ENCODE measurements at places on chromosomes 4 and X. TPM values are rescaled to one million over a fixed set of nuclear protein-coding genes. Genes with fewer than 3 reads are reported as not detected.

MXRA5 gene
- 35.5 TPM for total RNA-seq

NDP gene
- 6.5 TPM for total RNA-seq

- H3K4me3 ChIP-seq, result peak overlapping the region; percentile 0
- DNase-seq, result peak; percentile 81
- H3K27me3 ChIP-seq, result no peaks in the 10 kb centered on the region
- peak overlapping the region; percentile 77 for H3K27ac ChIP-seq
These were observed 185.4 kb downstream of the OR13H1 start for GRCh38 chrX:131729295-131729694.

DNA sequence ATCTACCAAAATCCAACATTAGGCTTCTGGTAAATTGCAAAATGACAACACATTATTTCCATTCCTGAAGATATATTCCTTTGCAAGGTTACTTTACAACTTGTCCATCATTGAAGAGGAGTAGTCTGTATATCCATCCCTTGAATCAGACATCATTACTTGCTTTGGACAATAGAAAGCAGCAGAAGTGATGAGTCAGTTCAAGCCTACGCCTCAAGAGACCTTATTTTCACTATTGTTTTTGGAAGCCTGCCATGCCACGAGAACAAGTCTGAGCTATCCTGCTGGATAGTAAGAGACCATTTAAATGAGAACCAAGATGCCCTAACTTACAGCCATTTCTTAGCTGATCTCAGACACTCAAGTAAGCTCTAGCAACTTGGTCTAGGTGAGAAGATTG is 246.0 kb upstream of the HHIP start:
- DNase-seq, result no peak
- no peak overlapping the region for H3K27ac ChIP-seq
- H3K4me3 ChIP-seq, result no peak overlapping the region
- no peaks in the 10 kb centered on the region for H3K4me1 ChIP-seq

- H3K27ac ChIP-seq, result no peak overlapping the region
- H3K4me3 ChIP-seq, result no peak overlapping the region
- no peak for DNase-seq
These were observed 51.8 kb upstream of the VEGFD start for GRCh38 chrX:15435836-15436619.

GRCh38 chr4:125703443-125703842 is 388.7 kb downstream of the FAT4 start:
- DNase-seq, result no peak
- no peaks in the 10 kb centered on the region for H3K36me3 ChIP-seq
- H3K4me3 ChIP-seq, result no peak overlapping the region
- no peaks in the 10 kb centered on the region for H3K4me1 ChIP-seq
- no peaks in the 10 kb centered on the region for H3K27me3 ChIP-seq
- no peak overlapping the region for H3K27ac ChIP-seq

STAP1 gene
- total RNA-seq, result 0.30 TPM

PRAF2 gene
- 16.1 TPM for total RNA-seq

ARMCX4 gene
- total RNA-seq, result 16.6 TPM

GNRHR gene
- total RNA-seq, result 0.10 TPM

SLC9B1 gene
- 9.7 TPM for total RNA-seq

GRCh38 chr4:3483471-3483921 is 20.4 kb downstream of the DOK7 start:
- no peak overlapping the region for H3K27ac ChIP-seq
- no peak overlapping the region for H3K4me3 ChIP-seq
- peaks cover 19% of the 10 kb centered on the region for H3K27me3 ChIP-seq
- no peak for DNase-seq
- peaks cover 62% of the 10 kb centered on the region for H3K4me1 ChIP-seq
- H3K36me3 ChIP-seq, result peaks cover 10% of the 10 kb centered on the region

- H3K27me3 ChIP-seq, result no peaks in the 10 kb centered on the region
- DNase-seq, result no peak
These were observed 461.7 kb downstream of the RAPGEF2 start for GRCh38 chr4:159564615-159565014.

DNA sequence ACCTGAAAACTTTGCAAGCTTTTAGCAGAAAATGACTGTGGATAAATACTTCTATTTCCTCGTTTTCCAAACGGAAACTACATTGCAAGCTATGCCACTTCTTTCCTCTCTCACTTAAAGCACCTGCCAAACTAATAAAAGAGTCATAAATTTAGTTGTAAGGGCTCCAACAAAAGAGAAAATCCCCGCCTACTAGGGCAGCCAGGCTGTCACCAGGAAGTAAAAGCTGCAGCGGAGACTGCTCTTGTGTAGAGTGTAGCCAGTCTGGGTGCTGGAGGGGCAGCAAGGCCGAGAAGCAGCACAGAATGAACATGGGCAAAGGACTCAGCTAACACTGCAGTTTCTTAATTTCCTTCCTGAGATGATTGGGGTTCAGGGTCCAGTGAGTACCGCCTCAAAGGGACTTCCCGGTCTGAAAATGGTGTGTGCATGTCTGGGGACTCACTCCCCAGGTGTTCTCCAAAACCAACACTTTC is 89.3 kb upstream of the MAML3 start:
- no peak for DNase-seq
- H3K27ac ChIP-seq, result peak overlapping the region; percentile 43
- H3K36me3 ChIP-seq, result no peaks in the 10 kb centered on the region
- no peaks in the 10 kb centered on the region for H3K27me3 ChIP-seq
- H3K4me1 ChIP-seq, result peaks cover 17% of the 10 kb centered on the region
- H3K4me3 ChIP-seq, result no peak overlapping the region

HPGDS gene
- total RNA-seq, result 6.9 TPM

GRCh38 chr4:77347351-77347966 is 190.5 kb downstream of the CCNG2 start:
- H3K4me3 ChIP-seq, result no peak overlapping the region
- H3K4me1 ChIP-seq, result no peaks in the 10 kb centered on the region
- DNase-seq, result no peak
- H3K36me3 ChIP-seq, result no peaks in the 10 kb centered on the region

SLC6A14 gene
- total RNA-seq, result not detected

GRCh38 chr4:41060352-41061334 is 153.7 kb downstream of the APBB2 start:
- H3K27ac ChIP-seq, result no peak overlapping the region
- no peaks in the 10 kb centered on the region for H3K36me3 ChIP-seq
- no peaks in the 10 kb centered on the region for H3K27me3 ChIP-seq
- DNase-seq, result no peak
- no peak overlapping the region for H3K4me3 ChIP-seq
- H3K4me1 ChIP-seq, result no peaks in the 10 kb centered on the region

DNA sequence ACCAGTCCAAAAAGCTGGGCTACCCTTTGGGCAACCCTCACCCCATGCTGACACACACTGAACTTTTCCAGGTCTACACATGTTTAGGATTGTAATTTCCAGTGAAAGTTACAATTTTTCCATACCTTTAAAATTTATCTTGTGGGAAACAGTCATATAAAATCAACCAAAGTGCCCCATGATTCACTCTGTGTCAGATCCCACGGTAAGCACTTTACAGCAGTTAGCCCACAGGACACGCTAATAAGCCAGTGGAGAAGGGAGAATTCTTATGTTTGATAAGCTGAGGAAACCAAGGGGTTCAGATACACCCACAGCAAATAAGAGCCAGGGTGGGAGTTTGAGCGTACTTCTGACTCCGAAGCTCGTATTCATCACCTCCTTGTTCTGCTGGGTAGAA is 72.4 kb upstream of the TBL1X start:
- no peak overlapping the region for H3K4me3 ChIP-seq
- peaks cover 2% of the 10 kb centered on the region for H3K27me3 ChIP-seq
- no peak overlapping the region for H3K27ac ChIP-seq
- H3K4me1 ChIP-seq, result peaks cover 6% of the 10 kb centered on the region
- H3K36me3 ChIP-seq, result no peaks in the 10 kb centered on the region
- DNase-seq, result no peak

- DNase-seq, result no peak
- H3K27ac ChIP-seq, result no peak overlapping the region
- H3K27me3 ChIP-seq, result peaks cover 99% of the 10 kb centered on the region
- no peaks in the 10 kb centered on the region for H3K36me3 ChIP-seq
- H3K4me1 ChIP-seq, result peaks cover 24% of the 10 kb centered on the region
These were observed 3.0 kb upstream of the PHOX2B start for GRCh38 chr4:41751449-41752061.

DNA sequence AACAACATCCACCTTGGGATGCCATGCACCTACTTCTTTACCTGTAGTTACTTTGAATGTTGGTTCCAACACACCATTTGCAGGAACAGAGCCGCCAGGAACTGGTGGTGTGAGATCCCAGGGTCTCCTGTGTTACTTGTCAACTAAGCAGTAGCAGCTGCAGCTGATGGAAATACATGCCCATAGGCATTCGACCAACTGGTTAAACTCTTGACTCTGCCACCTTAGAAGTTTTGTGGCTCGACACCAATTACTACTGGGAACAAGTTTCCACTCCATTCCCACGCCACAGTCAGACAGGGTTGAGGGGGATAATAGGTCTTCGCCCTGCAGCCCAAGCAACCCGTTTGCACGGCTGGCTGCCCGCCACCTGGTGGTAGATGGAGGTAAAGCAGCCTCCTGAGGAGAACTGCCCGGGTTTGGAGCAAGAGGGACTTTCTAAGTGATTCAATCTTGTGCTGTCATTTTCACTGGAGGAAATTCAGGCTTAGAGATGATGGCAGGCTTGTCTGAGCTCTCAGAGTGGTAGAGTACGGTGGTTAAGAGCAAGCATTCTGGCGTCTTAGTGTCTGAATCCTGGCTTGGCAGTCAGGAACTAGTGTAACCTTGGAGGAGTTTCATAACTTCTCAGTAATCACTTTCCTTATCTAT is 119.1 kb upstream of the TRIM2 start:
- no peak overlapping the region for H3K27ac ChIP-seq
- no peaks in the 10 kb centered on the region for H3K36me3 ChIP-seq
- H3K4me1 ChIP-seq, result peaks cover 32% of the 10 kb centered on the region
- H3K4me3 ChIP-seq, result no peak overlapping the region
- peaks cover 2% of the 10 kb centered on the region for H3K27me3 ChIP-seq

EVC2 gene
- total RNA-seq, result 6.6 TPM

GRIA3 gene
- total RNA-seq, result 62.0 TPM

GRCh38 chr4:178633263-178633662 is 1191.0 kb upstream of the AGA start:
- H3K36me3 ChIP-seq, result no peaks in the 10 kb centered on the region
- no peak for DNase-seq
- no peak overlapping the region for H3K4me3 ChIP-seq
- no peaks in the 10 kb centered on the region for H3K4me1 ChIP-seq

TCP11X2 gene
- total RNA-seq, result 0.39 TPM

SLC7A11 gene
- total RNA-seq, result 385 TPM

DNA sequence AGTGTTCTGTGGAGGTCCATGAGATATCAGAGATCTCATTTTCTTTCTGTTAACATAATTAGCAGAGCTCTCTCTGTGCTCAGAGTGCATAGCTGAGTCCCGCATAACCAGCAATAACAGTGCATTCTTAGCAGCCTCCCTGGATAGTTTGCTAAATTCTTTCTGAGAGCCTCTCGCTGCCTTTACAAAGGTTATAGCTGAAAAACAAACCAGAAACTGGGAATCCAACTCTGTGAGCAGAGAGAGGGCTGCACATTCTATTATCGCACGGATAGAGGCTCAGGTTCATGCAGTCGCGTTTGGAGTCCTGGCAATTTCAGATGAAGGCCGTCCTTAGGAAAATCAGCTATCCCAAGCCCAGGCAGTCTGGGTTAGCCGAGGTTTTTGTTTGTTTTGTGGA is 1.2 kb downstream of the ENPP6 start:
- H3K4me1 ChIP-seq, result peaks cover 13% of the 10 kb centered on the region
- H3K36me3 ChIP-seq, result no peaks in the 10 kb centered on the region
- H3K4me3 ChIP-seq, result peak overlapping the region; percentile 42
- H3K27ac ChIP-seq, result peak overlapping the region; percentile 49
- H3K27me3 ChIP-seq, result no peaks in the 10 kb centered on the region

ITIH6 gene
- total RNA-seq, result 0.22 TPM

DNA sequence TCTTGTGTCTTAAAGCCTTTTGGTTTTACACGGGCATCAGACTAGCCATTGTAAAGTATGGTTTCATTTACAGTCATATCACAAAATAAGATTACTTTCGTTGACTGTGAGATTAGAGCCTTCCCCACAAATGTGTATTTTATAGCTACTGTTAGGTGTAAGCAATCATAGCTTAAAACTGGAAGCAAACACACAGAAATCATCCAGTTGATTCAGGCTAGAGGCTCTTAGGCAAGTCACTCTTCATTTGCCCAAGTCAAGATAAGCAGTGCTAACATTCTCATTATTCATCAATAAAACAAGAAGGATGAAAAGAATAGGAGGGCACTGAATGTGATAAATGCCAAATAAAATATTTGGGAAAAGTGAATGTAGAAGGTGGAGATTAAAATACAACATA is 448.7 kb upstream of the FAM241A start:
- H3K27ac ChIP-seq, result no peak overlapping the region
- no peak overlapping the region for H3K4me3 ChIP-seq
- no peaks in the 10 kb centered on the region for H3K4me1 ChIP-seq
- no peaks in the 10 kb centered on the region for H3K27me3 ChIP-seq
- no peak for DNase-seq

DNA sequence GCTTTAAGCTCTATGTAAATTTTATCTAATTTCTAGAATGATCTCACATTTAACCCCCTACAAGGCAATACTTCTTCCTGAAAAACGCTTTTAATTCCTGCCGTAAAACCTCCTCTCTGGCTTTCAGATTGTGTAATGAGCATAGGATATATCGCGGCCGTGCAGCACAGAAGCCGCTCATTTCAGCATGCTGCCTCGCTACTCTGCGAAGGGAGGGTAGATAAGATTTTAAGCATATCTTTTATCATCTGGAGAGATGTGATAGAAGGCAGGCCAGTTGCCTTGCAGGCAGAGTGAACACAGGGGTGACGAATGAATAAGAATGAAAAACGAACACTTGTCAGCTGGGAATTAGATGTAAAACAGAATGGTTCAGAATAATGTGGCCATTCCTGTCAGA is 265.5 kb downstream of the UNC5C start:
- no peaks in the 10 kb centered on the region for H3K27me3 ChIP-seq
- no peak for DNase-seq
- no peak overlapping the region for H3K27ac ChIP-seq
- H3K36me3 ChIP-seq, result no peaks in the 10 kb centered on the region
- no peak overlapping the region for H3K4me3 ChIP-seq
- H3K4me1 ChIP-seq, result no peaks in the 10 kb centered on the region

DNA sequence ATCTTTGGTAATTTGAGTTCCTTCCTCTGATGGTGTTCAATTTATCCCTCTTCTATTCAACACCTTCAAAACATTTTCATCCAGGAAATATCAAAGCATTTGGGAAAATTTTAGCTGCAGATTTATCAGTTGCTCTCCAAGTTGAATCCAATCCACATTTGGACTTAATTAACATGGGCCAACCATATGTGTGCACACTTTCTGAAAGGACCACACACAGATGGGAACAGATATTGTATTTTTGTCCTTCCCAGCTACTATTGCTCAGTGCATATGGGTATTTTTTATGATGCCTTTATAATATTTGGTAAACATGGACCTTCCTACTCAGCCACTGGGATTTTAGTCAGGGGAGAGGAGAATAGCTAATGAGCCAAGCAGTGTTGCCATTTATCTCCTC is 65.2 kb downstream of the GLRA2 start:
- peaks cover 12% of the 10 kb centered on the region for H3K27me3 ChIP-seq
- H3K4me1 ChIP-seq, result no peaks in the 10 kb centered on the region
- no peak for DNase-seq
- no peak overlapping the region for H3K27ac ChIP-seq
- no peaks in the 10 kb centered on the region for H3K36me3 ChIP-seq

- H3K4me1 ChIP-seq, result no peaks in the 10 kb centered on the region
- DNase-seq, result no peak
- no peak overlapping the region for H3K4me3 ChIP-seq
- no peak overlapping the region for H3K27ac ChIP-seq
- no peaks in the 10 kb centered on the region for H3K27me3 ChIP-seq
These were observed 265.1 kb upstream of the MAD2L1 start for GRCh38 chr4:120331486-120332370.

Measured in spinal cord (tissue), 10 donors.